GM12878 (cell line): ENCODE measurements at places on chromosomes 16 and 17. TPM values are rescaled to one million over a fixed set of nuclear protein-coding genes. Genes with fewer than 3 reads are reported as not detected.

Gene GRN
- total RNA-seq: 361 and 389 TPM in 2 replicates

Gene DOC2A
- 0.11 TPM in 1 of 2 replicates, not detected in the other for total RNA-seq

Gene SDR42E1
- 2.6 and 3.2 TPM in 2 replicates for total RNA-seq

Gene ADAMTS18
- not detected in 2 replicates for total RNA-seq

Gene SPECC1
- total RNA-seq: 39.5 and 41.9 TPM in 2 replicates

Gene ACE
- 0.08 and 0.46 TPM in 2 replicates for total RNA-seq

Gene PRSS21
- total RNA-seq: 49.8 and 58.3 TPM in 2 replicates

Gene IQCK
- 2.0 and 3.1 TPM in 2 replicates for total RNA-seq

Gene HNF1B
- 2.6 and 2.7 TPM in 2 replicates for total RNA-seq

Gene RNF43
- 6.8 and 8.2 TPM in 2 replicates for total RNA-seq

Gene ZNF207
- 177 and 190 TPM in 2 replicates for total RNA-seq

Gene FOXC2
- not detected in 2 replicates for total RNA-seq

Gene CACNG5
- not detected in 2 replicates for total RNA-seq

Gene SOX15
- 0.19 and 0.28 TPM in 2 replicates for total RNA-seq

Gene SLC26A11
- 1.5 and 2.2 TPM in 2 replicates for total RNA-seq

Gene EMP2
- 5.7 and 5.8 TPM in 2 replicates for total RNA-seq
